ENCODE measurements at places on chromosomes 13 and 19.

GRCh38 chr13:52782471-52783448 is 43.1 kb upstream of the CNMD start:
- DNase-seq = no peak

DNA sequence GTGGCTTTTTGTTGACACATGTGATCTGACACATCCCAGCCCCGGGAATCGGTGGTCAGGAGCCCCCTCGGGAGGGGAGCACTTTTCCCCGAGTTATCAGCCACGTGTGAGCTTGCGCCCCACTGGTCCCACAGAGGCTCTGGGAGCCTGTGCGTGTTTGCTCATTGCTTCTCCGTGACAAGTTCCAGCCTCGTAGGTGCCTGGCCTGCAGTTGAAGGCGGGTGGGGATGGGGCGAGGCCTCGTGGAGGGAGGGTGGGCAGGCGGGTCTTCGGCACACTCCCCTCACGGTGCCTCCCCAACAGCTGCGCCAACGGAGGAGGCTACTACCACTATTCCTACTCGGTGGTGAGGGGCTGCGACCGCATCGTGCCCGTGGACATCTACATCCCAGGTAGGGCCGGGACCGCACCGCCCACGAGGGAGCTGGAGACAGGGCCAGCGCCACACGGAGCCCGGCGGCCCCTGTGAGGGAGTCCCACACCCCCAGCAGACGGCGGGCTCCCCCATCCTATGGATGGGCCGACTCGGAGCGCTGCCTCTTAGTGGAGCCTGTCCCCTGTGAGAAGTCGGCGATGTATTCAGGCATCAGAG is 8.3 kb downstream of the GAMT start:
- no peak for DNase-seq

DNA sequence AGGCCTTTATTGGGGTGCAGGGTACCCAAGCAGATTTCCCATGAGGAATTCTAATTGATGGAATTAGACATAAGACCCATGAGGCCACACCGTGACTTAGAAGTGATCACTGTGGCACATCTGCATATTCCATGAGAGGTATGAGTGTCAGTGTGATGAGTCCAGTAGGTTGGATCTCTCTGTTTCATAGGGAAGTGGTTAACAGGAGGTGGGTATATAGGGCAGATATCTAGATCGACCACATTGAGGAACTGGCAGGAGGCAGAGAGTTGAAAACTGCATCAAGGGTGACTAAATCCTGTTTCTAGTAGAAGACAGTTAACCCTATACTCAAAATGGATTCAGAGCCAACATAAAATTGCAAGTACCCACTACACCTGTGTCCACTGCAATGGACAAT is 68.6 kb upstream of the MIR17HG start:
- DNase-seq = no peak

DNA sequence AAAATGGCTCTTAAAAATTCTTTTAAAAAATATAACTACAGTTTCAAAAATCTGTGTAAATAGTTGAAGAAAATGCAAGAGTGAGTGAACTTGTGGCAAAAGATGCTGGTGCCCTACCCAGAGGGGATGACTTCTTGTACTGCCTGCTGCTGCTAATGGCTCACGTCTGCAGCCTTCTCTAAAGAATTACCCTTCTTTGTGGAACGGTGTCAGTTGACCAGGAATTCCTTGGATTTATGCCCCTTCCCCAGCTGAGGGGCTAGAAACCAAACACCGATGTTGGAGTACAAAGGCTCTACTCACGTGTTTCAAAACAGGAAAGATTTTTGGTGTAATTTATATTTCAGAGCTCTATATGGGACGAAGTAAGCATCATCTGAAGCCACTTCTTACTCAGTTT is 1582.8 kb downstream of the OLFM4 start:
- no peak for DNase-seq

DNA sequence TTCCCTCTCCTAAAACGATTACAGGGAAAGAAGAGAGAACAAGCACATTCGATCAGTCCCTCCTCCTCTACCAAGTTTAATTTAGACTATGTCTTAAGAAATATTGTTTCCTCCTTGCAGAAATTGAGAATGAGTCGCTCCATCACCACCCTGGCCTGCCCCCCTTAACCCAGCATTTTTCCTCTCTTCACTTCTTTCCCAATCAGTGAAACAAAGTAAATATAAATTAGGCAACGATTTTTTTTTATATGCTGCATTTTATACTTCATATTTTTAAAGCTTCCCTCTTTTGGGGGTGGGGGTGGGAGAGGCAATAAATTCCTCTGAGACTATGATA is 300.0 kb downstream of the SPRY2 start:
- no peak for DNase-seq

DNA sequence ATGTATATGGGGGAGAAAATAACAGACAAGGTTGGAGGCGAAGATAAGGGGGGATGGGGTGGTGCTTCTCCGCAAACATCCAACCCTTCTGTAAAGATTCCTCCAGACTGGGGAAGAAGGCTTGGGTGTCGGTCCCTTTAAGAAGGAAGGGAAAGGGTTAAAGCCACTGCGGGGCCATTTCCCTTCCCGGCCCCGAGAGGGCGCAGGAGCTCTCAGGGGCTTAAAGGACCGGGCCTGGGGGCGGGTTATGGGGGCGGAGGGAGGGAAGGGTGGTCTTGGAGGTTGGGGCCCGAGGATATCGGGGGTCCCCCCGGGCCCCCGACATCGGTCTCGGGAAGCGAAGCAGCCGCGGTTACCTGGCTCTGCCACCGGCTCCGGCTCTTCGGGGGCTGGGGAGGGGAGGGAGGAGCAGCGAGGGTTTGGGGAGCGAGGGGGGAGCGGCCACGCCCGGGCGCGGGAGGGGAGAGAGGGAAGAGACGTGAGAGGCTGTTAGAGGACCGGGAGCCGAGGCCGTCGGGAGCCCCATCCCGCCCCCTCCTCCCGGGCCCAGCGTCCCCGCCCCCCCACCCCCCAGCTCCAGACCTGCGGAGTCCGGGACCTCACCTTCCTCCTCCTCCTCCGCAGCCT is 2.8 kb downstream of the TNNT1 start:
- DNase-seq = peak; percentile 67

- DNase-seq = no peak
Observed at GRCh38 chr13:40874138-40874779, 84.8 kb downstream of the SLC25A15 start.

DNA sequence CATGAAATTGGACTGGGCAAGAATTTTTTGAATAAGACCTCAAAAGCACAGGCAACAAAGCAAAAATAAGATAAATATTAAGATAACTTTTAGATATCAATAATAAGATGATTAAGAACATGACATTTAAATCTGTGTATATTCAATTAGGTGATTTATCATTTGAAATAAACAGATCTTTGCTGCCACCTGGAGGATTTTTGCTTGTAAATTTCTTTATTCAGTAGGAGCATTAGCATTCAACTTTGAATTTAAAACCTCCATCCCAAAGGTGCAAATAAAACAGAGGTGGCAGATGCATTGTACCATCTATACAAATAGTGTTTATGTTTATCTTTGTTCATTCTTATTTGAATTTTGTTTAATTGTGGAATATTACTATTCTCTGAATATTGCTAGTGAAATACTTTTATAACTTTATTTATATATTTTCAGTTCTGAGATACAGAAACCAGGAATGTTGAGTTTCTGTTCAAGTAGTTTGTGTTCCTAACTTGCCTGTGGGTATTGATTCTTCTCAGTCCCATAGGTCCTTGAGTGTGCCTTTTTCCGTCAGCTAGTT is 20.9 kb downstream of the COG6 start:
- DNase-seq = peak; percentile 44

- no peak for DNase-seq
Observed at GRCh38 chr13:106311004-106311403, 224.5 kb downstream of the EFNB2 start.

GRCh38 chr19:33280351-33280921 is 21.9 kb downstream of the CEBPA start:
- DNase-seq = no peak

GRCh38 chr13:27353708-27354107 is 70.7 kb upstream of the GTF3A start:
- DNase-seq = no peak

DNA sequence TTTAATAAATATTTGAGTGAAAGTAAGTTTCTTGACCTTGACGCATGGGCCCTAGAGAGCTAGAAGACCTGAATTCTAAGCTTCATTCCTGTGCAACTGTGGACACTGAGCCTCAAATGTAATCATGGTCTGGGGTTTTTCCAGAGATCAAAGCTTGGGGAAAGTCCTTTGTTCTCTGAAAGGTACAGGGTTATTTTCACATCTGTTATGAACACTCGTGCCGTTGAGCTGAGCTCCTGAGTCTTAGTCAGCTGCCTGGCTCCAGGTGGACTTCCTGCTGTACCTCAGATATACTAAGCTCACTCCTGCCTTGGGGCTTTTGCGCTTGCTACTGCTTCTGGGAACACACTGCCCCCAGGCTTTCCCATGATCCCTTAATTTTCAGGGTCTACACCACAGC is 7.5 kb upstream of the ZBTB32 start:
- no peak for DNase-seq

DNA sequence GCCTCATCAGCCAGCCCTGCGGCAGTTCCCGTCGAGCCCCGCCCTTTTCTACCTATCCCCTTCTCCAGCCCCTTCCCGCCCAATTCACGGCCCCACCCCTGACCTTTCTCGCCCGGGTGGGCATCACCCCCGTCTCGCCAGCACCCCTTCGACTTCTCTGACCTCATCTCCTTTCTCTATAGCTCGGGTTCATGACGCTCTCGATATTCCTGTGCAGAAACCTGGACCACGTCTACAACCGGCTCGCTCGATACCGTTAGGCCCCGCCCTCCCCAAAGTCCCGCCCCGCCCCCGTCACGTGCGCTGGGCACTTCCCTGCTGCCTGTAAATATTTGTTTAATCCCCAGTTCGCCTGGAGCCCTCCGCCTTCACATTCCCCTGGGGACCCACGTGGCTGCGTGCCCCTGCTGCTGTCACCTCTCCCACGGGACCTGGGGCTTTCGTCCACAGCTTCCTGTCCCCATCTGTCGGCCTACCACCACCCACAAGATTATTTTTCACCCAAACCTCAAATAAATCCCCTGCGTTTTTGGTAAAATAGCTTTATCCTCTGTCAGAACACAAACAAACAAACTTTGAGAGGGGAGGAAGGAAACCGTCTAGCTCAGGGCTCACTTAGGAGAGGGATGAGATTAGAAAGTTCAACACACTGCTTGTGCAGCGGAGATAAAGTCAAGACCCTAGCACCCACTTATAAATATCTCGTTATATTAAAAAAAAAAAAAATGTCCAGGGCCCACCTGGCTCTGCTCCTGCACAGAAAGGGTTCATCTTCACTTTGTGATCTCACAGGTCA is 5.1 kb downstream of the CD37 start:
- peak; percentile 54 for DNase-seq

GRCh38 chr13:106310291-106310865 is 225.1 kb downstream of the EFNB2 start:
- DNase-seq = no peak

DNA sequence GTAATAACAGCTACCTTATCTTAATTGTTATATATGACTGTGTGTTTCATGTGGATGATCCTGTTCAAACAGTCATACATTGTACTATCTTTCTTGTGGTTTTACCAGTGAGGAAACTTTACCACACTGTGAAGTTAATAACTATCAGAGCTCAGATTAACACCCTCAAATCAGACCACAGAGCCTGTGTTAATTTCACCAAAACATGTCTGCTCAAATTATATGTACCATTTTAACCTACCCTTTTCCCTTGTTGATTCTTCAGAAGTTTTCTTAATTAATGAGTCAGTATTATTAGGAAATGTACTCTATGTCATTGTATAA is 1.8 kb upstream of the ZNF331 start:
- no peak for DNase-seq

DNA sequence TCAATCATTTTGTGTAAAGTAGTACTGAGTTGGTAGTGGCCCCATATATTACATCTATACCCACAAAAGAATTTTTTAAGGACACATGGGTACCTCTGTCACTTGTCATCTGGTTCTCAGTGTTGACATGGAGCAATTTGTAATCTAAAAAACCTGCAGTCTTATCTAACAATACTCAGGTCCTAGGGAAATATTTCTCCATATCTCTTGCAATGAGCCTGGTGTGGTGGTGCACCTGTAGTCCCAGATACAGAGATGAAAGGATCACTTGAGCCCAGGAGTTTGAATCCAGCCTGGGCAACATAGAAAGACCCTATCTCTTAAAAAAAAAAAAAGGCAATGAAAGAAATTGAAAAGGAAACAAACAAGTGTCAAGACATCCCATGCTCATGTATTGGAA is 70.7 kb upstream of the ZNF30 start:
- DNase-seq = no peak

DNA sequence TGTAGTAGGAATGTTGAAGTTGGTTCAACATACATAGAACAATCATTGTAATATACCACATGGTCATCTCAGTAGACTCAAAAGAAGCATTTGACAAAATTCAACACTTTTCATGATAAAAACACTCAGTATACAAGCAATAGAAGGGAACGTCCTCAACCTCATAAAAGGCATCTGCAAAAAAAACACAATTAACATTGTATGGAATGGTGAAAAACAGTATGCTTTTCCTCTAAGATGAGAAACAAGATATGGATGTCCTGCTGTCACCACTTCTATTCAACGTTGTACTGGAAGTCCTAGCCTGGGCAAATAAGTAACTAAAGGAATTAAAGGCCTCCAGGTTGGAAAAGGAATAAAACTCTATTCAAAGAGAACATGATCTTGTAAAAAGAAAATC is 54.5 kb downstream of the FNDC3A start:
- no peak for DNase-seq

GRCh38 chr19:32406161-32407003 is 812 bp downstream of the DPY19L3 start:
- DNase-seq = peak; percentile 50

DNA sequence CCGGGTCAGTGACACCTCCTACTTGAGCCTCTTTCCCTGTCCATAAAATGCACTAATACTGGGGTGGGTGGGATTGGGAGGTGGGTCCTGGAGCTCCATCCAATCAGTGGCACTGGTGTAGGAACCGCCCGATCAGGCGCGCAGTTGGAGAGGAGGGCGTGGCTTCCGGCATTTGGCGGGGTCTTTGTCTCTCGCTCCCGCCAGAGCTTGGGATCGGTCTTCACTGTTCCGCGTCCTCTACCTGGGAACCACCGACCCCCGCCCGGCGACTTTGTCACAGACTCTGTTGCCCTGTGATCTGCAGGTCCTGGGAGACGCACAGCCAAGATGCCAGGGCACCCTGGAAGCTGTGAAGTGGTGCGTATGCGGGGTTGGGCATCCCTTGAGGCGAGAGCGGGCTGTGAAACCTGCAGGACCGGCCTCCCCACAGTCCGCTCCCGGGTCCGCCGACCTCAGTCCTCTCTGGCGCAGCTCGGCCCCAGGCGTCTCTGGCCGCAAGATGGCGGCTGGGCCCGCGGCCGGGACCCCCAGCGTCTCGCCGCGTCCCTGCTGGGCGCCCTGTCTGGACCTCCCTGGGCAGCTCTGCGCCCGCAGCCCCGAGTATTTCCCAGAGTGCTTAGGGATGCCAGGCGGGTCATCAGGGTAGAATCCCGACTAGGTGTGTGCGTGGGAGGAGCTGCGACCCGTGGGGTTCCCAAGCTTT is 41.6 kb upstream of the ZNF730 start:
- peak; percentile 77 for DNase-seq

- DNase-seq = no peak
Observed at GRCh38 chr19:43132696-43133095, 50.2 kb upstream of the PSG2 start.

GRCh38 chr13:25286308-25286968 is 850 bp downstream of the MTMR6 start:
- peak; percentile 56 for DNase-seq

- peak; percentile 6 for DNase-seq
Observed at GRCh38 chr19:53102206-53102755, 941 bp downstream of the ZNF160 start.
